ENCODE measurements at places on chromosomes 2 and 18. TPM values are rescaled to one million over a fixed set of nuclear protein-coding genes. Genes with fewer than 3 reads are reported as not detected.
A peak's percentile ranks its signal among the peaks of the same experiment; 100 is the strongest.

- no peak for DNase-seq
These were observed 34.5 kb downstream of the NEURL3 start for GRCh38 chr2:96470636-96471035.

DNA sequence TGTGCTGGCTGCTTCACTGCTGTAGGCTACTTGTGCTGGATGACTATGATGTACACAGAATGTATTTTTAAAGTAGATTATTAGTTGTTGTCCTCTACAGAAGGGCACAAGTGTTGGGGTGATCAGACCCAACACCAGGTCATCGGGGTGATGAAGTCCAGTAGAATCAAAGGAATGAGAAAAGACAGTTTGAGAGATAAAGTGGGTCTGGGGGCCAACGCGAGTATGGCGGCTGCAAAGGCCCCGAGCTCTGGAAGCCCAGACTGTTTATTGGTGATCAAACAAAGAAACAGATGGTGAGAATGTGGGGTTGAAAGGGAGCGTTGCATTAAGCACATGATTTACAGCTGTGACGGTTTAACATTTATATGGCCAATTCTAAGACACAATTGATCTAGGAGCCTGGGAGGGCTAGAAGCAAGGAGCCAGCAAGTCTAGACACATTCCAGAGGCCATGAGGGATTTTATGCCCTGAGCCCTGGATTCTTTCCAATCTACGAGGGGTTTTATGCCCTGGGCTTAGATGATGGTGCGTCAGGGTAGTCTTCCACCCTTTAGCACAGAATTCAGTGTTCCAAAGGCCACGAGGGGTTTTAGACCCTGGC lies 153.5 kb downstream of the AGPS start:
- DNase-seq, result no peak

DNA sequence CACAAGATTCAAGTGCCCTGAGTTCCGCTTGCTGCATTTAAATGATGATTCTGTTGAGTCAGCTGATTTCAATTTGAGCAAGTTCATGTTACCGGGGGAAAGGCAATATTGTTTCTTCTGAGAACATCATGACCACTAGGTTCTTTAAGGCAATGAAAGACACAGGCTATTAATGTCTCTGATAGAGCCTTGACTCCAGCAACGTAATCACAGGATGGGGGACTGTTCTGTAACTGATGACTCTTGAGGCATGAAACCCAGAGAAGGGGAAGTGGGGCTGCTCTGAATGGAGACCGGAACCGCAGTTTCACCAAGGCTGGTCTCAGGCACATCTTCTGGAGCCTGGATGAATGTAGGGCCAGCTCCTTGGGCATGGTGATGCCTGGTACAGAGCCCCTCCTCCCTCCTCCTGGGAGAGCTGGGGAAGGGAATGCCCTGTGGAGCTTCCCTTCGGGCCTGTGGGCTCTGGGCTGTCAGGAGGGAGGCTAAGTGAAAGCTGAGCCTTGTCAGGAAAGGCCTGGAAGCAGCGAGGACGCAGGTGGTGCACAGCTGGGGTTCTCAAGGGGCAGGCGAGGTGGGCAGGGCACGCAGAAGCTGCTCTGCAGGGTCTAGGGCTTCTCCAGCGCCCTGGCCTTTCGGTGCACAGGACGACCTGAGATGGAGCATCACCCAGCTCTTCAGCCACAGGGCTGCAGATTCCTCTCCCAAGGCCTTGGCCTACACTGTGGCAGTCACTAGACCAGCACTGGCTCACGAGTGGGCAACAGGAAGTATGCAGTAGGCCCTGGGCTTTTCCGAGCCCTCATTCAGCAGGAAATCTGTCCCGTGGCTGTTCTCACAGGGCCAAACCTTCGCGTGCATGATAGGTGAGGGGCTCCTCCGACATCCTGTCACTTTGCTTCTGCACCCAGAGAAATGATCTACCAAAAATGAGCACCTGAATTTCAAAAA lies 36.6 kb upstream of the PRLH start:
- DNase-seq, result peak; percentile 66

GRCh38 chr2:230600881-230601280 lies 111.8 kb upstream of the CAB39 start:
- DNase-seq, result peak; percentile 41

DNA sequence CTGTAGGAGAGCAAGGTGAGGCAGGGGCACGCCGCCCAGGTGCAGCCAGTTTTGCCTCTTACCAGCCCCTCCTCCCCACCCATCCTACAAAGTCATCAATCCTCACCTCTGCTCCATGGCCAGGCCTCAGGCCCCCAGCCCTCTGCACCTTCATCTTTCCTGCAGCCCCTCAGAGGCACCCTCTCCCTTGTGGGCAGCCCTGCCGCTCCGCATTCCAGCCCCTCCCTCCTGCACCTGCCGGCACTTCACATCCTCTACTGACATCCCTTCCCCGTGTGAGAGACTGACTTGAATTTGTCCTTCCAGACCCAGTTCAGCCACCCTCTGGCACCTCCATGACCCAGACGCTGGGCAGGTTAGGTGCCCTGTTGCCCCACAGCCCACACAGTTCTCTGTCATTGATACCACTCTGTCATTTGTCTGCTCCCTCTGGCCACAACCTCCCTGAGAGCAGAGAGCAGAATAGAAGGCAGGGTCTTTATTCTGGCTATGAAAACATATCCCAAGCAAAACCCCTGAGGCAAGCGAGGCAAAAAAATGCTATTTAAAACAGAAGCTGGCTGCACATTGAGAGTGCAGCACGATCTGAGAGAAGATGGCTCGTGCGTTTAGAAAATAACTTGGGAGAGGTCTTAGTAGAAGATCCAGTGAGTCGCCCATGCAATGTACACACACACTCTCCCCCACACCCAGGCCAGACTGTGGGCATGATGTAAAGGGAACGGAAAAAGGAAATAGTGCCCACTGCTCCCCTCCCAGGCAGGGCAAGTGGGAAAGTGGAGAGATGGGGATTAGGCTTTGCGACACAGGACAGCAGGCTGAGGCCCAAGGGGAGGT lies 25.9 kb downstream of the SDC1 start:
- no peak for DNase-seq

GRCh38 chr2:14524041-14524802 lies 108.3 kb upstream of the LRATD1 start:
- no peak for DNase-seq

DNA sequence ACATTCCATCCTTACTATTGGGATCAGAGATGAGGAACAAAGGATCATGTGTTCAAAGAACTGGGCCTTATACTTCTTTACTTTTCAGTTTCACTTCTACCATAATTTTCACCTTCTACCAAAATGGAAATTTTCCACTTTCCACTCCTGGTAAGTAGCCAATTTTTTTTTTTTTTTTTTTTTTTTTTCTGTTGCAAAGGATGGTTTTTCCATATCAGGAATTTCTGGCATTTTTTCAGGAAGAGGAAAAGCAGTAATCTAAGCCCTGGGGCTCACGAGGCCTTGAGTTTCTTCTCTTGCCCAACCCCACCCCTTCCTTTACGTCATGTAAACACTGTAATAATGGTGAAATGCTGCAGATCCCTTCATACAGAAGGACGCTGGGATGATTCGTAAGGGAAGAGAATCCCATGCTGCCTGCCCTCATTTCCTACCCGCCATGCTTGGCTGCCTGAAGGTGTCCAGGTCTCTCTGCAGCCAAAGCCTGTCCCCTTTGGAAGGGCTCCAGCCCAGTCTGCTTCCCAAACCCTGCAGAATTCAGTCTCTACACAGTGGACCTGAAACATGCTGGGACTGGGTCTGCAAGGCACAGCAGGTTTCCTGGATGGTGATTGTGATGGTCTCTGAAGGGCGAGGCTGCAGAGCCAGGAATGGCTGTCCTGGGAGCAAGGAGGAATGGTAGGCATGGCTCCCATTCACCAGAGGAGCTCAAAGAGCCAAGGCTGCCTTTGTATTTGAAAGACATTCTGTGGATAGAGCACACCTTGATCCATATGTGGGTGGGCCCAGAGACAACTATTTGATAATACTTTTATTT lies 57.0 kb downstream of the EFR3B start:
- DNase-seq, result no peak

DNA sequence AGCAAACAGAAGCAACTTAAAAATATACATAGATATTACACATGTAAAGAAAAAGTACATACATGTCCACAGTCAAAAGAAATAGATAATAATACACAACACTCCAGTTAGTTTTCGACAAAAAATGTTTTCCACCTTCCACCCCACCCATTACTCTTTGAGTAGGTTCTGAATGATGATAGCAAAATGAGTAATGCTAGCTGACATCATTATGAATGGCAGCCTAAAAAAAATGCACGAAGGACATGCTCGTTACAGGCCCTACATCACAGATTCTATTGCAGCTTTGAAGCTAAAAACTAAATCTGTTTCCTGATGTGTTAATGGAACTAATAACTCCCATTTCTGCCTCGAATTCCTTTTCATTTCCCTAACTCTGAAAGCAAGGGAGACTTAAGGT lies 578.7 kb upstream of the NETO1 start:
- DNase-seq, result no peak

GRCh38 chr18:59323931-59324622 lies 5.6 kb upstream of the CPLX4 start:
- no peak for DNase-seq

GNAL gene
- 0.28 TPM for total RNA-seq

EIF4E2 gene
- 76.3 TPM for total RNA-seq

KRTCAP3 gene
- total RNA-seq, result 6.9 TPM

PLCD4 gene
- not detected for total RNA-seq

CAPN10 gene
- total RNA-seq, result 70.6 TPM

Measured in OCI-LY7 (cell line).